GF-D8 (cell line): ENCODE measurements at places on chromosomes 6 and 20.

DNA sequence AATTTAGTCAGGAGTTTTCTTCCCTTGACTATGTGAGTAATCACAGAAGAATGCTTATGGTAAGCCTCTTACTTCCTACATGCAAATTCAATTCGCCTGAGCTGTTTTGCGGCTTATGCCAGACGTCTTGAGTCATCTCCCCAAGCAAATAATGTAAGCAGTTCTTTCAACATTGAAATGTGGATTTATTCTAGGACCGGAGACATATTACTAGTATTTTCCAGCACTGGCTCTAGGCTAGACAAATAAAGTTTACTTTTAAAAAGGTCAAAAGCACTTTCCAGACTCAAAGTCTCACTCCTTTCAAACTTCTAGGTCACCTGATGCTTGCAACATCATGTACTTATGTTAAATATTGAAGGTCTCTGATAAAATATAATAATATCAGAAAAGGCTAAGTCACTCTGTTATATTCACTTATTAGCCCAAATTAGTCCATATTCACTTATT, 38.1 kb upstream of the NOX3 start:
- DNase-seq: no peak

DNA sequence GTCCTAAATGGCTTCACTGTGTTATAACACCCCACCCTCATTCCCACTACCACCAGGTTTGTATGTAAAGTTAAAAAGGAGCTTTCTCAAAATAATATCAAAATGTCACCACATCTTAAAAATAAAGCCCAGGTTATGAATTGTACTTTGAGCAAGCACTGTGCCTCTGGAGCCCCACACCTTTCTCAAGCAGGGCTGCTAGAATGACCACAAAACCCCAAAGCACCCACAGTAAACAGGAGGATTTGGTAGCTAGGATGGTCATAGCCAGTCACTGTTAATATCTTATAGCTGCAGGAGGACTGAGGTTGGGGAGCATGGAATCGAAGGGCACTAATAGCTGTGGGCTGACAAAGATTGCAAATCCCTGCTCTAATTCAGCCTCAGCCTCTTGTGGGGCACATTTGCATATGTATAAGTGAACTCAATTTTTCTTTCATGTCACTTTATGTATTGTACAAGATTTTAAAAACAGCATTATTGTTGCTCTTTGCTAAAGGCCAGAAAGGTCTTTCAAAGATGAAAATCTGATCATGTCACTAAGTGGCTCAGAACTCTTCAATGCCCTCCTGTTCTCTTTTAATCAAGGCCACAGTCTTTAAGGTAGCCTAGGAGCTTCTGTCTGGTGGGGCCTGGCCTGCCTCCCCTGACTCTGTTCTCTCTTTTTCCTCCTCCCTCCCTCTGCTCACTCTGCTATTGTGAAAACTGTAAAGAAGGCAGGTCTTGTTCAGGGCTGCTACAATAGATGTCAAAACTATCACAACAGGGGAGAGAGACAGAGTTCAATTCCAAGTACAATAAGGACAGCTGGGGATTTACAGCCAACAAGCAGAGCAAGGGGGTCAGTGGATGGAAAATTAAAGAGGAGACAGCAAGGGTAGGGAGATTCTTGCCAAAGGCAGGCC, 101.6 kb downstream of the TMEM200A start:
- DNase-seq: no peak

- no peak for DNase-seq
Observed at GRCh38 chr20:60410618-60411264, 452.5 kb downstream of the CDH26 start.

- DNase-seq: no peak
Observed at GRCh38 chr6:32076321-32076809, 32.8 kb downstream of the TNXB start.

DNA sequence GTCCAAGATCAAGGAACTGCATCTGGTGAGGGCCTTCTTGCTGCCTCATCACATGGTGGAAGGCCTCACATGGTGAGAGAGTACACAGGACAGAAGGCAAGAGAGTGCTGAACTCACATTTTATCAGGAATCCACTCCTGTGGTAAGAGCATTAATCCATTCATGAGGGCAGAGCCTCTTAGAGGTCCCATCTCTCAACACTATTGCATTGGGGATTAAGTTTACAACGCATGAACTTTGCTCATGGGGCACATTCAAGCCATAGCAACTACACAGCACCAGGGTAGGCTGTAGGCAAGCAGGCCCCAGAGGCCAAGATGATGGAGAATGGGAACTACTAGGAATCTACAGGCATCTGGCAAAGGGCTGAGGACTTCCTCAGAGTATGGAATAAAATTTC, 10.0 kb upstream of the TGIF2 start:
- DNase-seq: no peak

DNA sequence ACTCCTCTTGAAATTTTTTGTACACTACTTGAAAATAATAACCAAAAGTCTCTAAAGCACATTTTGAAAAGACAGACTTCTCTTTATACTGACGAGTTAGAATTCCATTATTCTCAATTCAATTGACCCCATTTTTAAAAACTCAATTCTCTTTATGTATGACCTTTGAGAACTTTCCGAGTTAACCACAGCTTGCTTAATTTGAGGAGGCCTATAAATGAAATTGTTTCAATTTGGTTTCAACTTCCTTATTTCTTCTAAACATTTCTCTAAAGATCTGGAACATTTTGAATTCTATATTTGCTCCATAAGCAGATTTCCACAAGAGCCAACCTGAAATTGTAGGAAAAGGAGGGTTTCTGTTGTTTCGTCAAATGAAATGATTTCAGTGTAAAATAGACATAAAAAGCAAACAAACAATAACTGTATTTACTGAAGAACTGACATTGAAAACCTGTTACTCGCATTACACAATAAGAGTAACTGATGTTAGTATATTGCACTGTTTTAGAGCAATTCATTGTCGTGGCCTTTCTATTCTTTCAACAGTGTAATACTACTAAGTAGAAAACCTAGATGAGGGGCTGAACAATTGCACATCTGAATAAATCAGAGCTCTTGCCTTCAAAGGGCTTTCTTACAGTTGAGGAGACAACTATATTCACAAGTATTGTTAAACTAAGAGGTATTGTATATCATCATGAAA, 223.6 kb downstream of the HIVEP2 start:
- no peak for DNase-seq
